GM12878 (cell line): ENCODE measurements at places on chromosomes 2 and 18. TPM values are rescaled to one million over a fixed set of nuclear protein-coding genes. Genes with fewer than 3 reads are reported as not detected.

ALPI gene
- not detected in 2 replicates for total RNA-seq

CNNM3 gene
- 14.3 and 14.9 TPM in 2 replicates for total RNA-seq

DNA sequence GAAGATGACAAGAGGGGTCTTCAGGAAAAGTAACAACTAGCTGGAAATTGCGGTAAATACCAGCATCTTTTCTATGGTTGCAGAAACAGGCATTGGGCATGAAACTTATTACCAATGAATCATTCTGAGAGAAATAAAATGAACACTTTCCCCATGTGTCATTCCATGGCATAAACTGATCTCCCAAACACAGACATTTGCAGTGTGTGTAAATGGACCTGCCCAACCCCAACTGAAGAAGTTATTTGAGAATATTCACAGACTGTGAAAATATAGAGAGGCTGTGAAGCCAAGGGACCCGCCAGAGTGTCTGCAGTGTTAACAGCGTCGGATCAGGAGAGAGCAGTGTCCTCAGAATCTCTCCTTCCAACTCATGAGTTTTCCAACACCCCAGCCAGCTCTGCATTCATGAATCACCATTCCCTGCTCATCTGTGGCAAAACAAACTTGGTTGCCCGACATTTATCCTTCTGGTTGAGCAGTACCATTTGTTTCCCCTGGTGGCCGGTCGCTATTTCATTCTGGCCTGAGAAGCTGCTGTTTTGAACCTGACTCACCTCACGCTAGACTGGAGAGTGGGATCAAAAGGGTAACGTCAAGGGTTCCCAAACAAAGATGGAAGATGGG lies 238.4 kb downstream of the PID1 start:
- no peak for DNase-seq

DNA sequence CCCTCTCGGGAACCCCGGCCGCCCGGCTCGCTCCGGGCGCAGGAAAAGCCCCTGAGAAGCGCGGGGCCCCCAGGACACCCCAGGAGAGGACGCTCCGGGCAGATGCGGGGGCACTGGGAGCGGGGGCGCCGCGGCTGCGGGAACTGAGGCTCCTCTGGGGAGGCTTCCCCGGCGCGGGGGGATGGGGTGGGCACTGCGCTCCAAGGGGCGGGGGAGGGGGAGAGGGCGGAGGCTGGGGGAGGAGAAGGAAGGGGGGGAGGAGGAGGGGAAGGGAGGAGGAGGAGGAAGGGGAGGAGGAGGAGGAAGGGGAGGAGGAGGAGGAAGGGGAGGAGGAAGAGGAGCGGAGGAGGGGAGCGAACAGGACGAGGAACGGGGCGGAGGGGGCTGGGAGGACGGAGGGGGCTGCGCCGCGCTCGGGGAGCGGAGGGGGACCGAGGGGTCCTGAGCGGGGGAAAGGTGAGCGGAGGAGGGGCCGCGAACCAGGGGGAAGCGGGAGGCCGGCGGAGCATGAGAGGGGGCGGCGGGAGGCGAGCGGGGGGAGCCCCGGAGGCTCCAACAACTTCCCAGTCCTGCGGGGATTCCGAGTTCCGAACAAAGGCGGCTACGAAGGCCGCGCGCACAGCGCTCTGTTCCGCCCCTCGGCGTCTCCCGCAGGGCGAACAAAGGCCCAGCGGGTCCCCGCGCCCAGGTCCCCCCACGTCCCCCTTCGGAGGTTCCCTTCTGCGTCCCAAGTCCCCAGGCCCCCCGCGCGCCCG lies 742 bp downstream of the PXDN start:
- no peak for DNase-seq
